Activated T-cell treated with anti-CD3 and anti-CD28 coated beads for 24 hours (primary cell): ENCODE measurements at places on chromosomes 7 and 10.

DNA sequence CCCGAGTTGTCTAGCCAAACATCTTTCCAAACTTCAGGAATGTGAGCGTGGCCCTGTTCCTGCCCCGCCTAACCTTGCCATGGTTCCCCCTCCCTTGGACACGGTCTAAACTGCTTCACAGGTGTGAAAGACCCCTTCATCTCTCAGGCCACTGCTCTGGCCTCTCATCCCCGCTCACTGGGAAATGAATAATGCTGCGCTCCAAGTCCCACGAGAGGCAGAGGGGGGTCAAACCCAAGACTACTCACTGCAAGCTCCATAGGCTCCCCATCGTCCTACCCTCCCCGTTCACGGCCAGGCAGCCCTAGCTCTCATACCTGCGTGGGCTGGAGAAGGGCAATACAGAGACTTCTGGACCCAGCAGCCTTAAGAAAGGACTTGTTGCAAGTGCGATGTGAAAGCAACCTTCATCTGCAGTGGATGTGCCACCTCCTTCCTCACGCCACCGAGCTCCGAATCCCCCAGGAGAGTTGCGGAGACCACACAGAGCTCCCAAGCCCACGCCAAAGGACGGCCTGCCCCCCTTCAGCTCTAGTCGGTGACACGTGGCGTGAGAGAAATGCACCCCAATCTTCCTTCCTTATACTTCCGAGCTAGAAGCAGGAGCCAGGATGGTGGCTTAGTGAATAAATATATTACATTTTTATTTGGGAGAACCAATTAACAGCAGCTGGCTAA lies 9.7 kb downstream of the ZNF467 start:
- DNase-seq = no peak

DNA sequence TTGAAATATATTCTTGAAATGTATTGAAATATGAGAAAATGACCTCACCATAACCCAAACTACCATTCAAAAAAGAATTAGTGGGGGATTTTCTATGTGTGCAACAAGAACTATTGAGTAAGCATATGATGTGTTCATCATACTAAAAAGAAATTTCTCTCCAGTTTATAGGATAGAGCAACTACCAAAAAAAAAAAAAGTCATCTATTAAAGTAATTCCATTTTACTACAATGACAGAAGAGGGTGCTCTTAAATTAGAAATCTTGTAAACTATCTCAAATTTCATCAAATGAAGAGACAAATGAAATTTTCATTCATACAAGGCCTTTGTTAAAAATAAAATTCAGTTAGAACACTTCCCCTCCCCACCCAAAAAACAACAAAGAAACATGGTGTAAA lies 195.4 kb upstream of the PLXDC2 start:
- no peak for DNase-seq

DNA sequence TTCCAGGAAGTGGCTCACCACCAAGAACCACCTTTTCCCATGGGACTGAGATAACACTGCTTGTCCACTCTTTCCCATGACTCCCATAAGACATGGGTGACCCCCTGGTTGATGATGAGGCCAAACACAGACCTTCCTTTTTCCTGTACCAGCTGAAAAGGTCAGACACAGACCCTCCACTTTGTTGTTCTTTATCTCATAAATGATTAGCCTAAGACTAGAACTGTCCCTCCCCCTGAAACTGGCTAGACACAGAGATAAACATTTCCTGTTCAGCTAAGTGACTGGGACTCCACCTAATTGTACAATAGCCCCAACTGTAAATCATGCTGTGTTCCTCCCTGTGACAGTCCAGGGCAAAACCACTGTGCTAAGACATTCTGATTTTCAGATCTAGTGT lies 8.2 kb upstream of the NRG3 start:
- DNase-seq = no peak

GRCh38 chr10:28201410-28202400 lies 101.2 kb downstream of the MPP7 start:
- no peak for DNase-seq

DNA sequence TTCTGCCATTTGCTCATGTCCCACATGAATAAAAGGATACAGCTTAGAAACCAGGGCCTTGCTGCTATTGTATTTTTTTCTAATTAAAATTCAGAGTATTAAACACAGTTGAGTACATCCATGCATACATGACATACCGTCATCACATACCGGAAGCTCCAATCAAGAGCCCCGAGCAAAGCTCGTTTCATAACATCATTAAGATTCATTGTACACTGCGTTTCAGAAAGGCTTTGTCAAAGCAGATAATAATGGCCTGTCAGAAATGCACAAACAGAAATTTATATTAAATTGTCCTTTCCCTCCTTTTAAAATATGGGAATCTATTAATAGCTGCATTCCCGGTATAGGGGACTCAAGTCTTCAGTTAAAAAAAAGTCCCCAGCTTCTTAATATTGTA lies 103.4 kb downstream of the PRTFDC1 start:
- no peak for DNase-seq

DNA sequence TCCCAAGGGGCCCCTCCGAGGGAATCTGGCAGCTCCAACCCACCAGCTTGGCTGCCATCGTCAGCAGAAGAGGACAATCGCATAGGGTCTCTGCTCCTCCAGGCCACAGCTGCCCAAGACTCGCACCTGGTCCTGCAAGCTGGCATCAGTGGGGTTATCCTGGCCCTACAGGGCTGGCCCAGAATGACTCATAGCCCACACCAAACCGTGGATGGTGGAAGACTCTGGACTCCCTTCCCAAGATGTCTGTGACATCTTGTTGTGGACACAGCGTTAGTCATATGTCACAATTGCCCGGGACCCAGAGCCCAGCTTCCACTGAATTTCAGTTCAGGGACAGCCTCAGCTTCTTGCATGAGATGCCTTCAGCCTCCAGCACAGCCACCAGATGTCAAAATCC lies 91.5 kb upstream of the CUX1 start:
- no peak for DNase-seq

DNA sequence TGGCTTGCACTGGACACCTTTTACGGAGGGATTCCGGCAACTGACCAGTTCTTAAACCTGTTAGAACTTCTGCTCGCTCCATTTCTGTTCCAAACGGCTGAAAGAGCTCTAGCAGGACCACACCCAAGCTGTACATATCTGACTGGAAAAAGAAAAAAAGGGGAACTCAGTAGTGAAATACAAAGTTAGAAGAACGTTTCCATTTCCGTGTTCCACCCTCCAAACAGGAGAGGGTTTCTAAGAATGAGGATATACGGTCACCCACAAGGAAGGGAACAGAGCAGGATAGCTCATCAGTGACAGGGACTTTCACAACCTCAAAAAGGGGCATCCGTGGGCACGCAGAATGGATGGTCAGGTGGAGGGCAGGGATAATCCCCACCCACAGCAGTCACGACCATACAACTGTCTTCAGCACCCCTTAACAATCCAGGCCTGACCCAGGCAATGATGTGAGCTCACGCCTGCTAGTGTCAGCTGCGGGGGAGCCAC lies 4.3 kb upstream of the ANKRD61 start:
- no peak for DNase-seq

DNA sequence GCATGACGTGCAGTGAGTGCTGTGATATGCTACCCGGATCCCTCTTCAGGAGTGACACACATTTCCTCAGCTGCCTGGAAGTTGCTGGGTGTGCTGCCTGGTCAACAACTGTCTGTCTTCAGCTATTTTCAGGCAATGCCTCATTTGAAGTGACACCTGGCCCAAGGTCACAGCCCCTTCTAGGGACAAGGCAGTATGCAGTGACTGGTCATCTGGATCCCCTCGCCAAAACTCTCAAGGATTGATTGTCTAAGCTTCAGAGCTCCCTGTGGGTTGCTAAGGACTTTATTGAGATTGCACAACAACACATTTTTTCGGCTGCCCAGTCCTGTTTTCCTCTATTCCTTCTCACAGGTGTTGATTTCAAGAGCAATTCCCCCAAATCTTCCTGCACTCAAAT lies 108.8 kb downstream of the GNAI1 start:
- DNase-seq = no peak

- peak; percentile 64 for DNase-seq
These were observed 815 bp downstream of the CCSER2 start for GRCh38 chr10:84329196-84329611.

DNA sequence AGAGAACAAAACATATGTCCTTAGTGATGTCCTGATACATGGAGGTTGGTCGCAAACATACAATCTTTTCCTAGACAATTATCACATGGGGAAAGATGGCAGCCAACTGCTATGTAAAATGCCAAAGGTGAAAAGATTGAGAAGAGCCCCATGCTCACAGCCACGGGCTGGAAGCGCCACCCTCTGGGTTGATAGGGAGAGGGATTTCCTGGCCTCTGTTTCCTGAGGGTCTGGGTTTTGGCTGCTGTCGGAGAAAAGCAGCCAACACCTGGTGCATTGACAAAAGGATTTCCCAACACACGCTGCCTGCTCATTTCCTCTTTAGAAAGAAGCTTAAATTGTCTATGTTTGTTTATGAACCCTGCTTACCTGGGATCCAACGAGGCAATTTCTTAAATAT lies 43.8 kb downstream of the ITIH5 start:
- DNase-seq = no peak

DNA sequence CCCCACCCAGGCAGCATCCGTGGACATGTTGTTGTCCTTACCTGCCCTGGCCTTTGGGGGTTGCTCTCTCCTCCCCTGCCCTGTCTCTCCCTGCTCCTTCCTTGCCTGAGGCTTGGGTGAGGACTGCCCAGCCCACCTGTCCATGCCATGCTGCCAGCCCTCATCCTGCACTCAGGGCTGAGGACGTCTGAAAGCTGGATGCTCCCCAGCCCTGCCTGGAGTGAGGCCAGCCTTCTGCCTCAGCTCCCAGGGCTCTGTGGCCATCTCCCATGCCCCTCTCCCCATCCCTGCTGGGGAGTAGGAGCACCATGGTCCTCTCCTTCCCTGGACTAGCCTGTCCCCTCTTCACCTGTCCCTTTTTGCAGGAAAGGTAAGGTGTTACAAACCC lies 68.4 kb downstream of the RAMP3 start:
- DNase-seq = no peak

- no peak for DNase-seq
These were observed 123.3 kb downstream of the ZMIZ1 start for GRCh38 chr10:79191951-79192676.

GRCh38 chr10:22629852-22630233 lies 84.5 kb downstream of the PIP4K2A start:
- no peak for DNase-seq

DNA sequence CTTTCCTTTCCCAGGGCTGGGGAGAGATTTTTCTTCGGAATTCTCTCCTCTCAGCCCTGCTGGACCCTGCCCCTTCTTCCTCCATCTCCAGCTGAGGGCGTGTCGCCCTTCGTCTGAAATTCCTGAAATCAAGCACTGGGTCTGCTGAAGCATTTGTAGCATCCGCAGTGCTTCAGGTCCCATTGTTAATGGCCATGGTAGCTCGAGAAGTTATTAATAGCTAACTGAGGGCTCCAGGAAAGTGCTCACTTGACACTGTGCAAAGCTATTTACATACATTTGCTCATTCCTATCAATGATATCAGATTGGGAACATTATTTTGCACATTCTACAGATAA lies 515 bp downstream of the FAM149B1 start:
- no peak for DNase-seq

DNA sequence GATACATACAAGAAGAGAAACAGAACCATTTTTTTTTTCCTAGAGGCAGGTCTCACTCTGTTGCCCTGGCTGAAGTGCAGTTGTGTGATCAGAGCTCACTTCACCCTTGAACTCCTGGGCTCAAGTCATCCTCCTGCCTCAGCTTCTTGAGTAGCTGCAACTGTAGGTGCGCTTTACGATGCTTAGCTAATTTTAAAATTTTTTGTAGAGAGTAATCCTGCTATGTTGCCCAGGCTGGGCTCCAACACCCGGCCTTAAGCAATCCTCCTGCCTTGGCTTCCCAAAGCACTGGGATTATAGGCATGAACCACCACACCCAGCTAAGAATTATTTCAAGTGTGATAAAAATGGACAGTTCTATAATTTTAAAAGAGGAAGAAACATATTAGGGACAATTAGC lies 5.6 kb upstream of the ZEB1 start:
- DNase-seq = no peak

GRCh38 chr7:131374821-131375220 lies 47.1 kb downstream of the MKLN1 start:
- DNase-seq = no peak

DNA sequence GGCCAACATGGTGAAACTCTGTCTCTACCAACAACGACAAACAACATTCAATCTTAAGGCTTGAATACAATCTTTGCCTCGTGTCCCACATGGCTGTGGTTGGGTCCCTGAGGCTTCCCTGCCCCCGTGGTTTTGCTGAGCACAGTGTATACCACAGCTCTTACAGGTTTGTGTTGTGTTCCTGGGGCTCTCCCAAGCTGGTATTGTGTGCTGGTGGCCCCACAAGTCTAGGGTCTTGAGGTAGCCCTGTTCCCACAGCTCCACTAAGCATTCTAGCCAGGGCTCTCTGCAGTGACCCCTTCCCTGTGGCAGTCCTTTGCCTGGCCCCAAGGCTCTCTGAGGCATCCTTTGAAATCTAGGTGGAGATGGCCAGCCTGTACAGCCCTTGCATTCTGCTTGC lies 68.0 kb upstream of the CCNY start:
- no peak for DNase-seq

DNA sequence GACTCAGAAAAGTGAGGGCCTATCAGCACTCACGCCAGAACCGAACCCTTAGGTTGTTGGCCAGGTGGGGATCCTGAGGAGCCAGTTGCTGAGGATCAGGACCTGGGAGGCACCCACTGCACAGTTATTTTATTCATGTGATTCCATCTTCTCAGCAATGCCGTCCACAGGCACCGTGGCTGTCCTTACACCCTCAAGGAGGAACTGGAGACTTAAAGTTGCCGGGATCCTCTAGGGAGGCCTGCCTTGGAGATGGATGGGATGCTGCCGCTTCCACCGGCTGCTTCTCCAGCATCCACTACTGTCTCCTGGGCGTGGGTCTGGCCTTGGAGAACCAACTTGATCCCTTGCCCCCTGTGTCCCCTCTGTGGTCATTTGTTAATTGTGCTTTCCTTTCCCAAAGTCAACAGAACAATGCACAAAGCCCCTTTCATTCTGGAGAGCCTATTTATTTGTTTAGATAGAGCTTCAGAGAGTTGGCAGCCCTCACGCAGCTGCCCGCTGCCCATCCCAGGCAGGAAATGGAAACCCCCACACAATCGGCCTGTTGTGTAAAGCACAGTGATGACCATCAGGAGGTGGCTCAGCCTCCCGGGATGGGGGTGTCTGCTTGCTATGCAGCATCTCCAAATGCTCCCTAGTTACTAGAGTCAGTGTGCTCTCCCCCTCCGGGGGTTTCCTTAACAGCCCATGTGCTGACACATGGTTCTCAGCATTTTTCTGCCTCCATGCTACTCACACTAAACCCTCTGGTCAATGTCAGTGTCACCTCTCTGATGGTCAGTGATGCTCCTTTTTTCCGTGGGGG lies 52.9 kb upstream of the IGFBP3 start:
- no peak for DNase-seq

DNA sequence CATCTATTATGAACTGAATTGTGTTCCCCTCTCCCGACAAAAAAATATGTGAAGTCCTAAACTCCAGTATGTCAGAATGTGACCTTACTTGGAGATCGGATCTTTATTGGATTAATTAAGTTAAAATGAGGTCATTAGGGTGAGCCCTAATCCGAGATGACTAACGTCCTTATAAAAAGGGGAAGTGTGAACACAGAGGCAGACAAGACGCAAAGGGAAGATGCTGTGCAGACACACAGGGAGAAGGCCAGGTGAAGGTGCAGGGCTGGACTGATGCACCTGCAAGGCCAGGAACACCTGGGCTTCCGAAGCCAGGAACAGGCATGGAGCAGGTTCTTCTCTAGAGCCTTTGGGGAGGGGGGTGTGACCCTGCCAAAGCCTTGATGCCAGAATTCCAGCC lies 187.8 kb downstream of the PARD3 start:
- no peak for DNase-seq

- DNase-seq = no peak
These were observed 54.2 kb upstream of the CDCA7L start for GRCh38 chr7:21999896-22000295.
